ENCODE measurements at places on chromosomes 2 and 18.

DNA sequence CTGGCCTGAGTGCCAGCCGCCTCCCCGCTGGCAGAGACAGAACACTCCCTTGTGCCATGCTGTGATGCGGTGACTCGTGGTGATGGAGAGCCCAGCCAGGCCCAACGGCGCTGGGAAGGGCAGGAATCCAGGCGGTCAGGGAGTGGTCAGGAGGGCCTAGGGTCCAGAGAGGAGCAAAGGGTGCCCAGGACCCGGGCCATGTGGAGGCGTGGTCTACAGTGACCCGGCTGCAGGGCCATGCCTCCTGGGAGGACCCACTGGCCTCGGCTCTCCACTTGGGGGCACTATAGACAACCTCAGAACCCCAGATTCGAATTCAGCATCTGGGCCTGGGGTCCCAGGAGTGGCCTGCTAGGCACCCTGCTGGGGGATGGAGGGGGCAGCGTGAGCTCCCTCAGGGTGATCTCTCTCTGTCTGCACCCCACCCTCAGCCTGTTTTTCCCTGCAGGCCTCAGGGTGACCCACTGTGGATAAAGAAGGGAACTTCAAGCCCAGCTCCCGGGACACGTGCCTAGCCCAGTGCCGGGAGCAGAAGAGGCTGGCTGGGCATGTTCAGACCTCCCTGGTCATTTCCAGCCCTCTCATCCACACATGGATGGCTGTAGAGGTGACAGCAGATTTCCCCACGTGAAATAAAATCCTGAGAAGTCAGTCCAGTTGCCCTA lies 13.0 kb downstream of the AMER3 start:
- DNase-seq: no peak

DNA sequence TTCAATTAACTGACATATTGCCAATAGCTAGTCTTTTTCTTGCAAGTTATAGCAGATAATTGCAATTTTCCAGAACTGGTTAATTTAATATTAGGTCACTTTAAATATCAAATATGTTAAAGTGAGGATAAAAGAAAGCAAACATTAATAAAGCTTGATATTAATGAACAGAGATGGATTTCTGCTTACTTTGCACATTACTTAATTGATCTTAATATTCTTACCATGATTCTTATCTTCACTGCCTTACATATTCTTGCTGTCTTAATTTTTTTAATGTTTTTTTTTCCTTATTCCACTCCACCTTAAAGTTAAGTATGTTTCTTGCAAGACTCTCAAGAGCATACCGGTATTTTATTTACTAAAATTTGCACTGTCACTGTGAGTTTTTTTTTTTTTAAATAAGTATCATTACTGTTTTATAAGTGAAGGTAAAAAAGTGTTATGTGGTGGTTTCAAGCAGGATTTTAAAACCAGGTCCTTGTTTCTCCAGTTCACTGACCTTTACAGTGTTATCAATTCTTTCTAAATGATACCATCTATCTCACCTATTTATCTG lies 33.9 kb downstream of the PPP3R1 start:
- DNase-seq: no peak

- DNase-seq: peak; percentile 51
Observed at GRCh38 chr2:171160956-171161740, 455 bp upstream of the TLK1 start.

DNA sequence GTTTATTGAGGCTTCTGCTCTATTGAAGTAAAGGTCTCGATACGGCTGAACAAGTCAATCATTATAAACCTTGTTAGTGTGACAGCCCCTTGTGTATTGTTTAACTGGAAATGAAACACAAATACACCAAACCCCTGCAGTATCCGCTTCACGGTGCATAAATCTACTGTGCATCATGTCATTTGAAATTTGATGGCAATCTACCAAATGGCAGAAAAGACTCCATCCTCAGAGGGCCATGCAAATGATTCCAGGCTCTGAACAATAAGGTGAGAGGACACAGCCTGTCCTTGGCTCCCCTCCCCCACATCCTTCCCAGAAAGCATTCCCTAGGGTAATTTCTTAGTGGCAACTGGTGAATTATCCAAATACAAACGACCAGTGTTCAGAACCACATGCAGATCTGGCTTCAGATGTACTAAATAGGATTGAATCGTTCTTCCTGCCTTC lies 80.6 kb downstream of the ADCYAP1 start:
- no peak for DNase-seq

- no peak for DNase-seq
Observed at GRCh38 chr2:119541476-119541875, 2.8 kb upstream of the CFAP221 start.

GRCh38 chr2:234457421-234457820 lies 39.5 kb downstream of the ARL4C start:
- no peak for DNase-seq
